ENCODE measurements at places on chromosomes 13 and 19.
A peak's percentile ranks its signal among the peaks of the same experiment; 100 is the strongest.

DNA sequence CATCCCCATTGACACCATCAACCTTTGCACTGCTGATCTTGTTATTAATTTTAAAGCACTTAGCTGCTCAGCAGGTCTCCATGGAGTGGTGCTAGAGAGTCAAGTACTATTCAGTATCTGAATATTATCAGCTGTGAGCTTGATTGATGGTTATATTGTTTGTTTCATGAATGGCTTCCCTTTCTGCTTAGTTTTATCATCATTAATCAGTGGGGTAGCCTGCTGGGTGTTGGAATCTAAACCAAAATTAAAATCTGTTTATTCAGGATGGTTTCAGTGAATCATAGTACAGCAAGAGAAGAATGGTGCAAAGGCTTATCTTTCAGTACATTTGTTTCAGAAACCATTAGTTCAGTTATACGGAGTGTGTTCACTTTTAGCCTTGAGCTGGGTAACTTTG, 42.5 kb upstream of the SCEL start:
- no peak for DNase-seq

DNA sequence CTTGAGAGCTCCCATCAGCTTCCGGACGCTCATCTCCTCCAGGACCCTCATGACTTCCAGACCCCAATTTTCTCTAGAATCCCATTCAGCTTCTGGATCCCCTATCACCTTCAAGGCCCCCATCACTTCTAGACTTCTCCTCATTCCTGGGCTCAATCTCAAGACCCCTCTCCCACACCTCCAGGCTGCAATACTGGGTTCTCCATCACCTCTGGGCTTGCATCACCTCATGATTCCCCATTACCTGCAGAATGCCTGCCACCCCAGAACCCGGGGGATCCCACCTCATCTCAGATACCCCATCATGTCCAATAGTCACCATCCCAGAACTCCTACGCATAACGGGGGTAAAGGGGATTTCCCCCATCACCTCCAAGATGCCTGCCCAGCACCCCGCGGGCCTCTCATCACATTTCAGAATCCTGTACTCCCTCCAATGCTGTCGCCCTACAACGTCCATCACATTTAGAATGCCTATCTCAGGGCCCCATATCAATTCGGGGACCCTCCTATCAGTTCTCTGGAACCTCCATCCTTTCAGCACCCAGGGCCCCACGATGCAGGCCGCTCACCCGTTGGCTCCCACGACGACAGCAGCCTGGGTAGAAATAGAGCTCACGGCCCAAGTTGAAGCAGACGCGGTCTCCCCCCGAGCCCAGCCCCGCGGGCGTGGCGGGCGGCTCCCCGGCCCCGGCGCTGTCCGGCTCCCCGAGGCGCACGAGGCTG, 738 bp downstream of the DMWD start:
- DNase-seq: no peak

GRCh38 chr13:23506807-23507291, 63.4 kb upstream of the TNFRSF19 start:
- DNase-seq: no peak

GRCh38 chr19:55172741-55173140, 6.3 kb upstream of the DNAAF3 start:
- DNase-seq: no peak

GRCh38 chr13:70125693-70126092, 17.4 kb upstream of the KLHL1 start:
- no peak for DNase-seq

DNA sequence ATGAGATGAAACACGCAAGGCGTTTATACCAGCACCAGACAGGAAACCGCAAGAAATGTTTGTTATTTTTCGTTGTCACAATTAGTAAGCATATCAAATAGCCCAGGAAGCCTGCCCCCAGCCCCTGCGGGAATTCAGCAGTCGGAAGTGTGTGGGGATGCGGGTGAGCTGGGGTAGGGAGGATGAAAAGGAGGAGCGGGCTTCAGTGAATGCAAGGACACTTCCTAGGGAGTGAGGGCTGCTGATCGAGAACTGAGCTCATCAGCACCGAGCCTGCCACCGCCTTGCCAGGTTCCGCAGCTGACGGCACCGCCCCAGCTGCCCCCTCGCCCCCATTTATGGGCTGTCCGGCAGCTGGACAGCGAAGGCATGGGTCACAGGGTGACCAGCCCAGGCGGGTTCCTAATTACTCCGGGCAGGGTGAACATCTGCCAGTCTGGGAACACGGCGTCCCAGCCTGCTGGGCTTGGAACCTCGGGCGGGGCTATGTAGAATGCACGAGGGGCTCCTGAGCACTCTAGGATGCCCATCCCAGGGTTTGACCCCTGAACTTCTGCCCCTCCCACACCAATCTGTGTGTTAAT, 1.6 kb upstream of the BEST2 start:
- peak; percentile 40 for DNase-seq

- DNase-seq: no peak
Measured at GRCh38 chr13:43133792-43134191, 110.4 kb downstream of the DNAJC15 start.

DNA sequence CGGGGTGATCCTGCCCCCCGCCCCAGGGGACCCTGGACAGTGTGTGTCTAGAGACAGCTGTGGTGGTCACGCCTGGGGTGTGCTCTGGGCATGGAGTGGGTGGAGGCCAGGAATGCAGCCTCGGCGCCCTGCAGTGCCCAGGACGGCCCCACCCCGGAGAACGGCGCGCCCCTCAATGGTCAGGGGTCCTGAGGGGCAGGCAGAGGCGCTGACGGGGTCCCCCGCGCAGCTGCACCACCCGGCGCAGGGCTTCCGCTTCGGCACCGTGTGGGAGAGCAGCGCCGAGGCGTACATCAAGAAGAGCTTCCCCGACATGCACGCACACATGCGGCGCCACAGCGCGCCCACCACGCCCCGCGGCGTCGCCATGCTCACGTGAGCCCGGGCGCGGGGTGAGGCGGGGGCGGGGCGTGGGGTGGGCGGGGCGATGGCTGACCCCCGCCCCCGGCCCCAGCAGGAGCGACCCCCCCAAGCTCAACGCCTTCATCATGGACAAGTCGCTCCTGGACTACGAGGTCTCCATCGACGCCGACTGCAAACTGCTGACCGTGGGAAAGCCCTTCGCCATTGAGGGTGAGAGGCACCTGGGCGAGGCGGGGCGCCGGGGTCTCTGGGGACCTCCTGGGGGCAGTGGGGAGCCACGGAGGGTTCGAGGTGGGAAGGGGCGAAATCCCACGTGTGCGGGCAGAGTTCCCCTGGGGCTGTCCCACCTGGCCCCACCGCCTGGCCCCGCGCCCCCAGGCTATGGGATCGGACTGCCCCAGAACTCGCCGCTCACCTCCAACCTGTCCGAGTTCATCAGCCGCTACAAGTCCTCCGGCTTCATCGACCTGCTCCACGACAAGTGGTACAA, 7.4 kb downstream of the GRIN3B start:
- DNase-seq: no peak

- no peak for DNase-seq
Measured at GRCh38 chr19:493391-494170, 2.7 kb upstream of the MADCAM1 start.

- DNase-seq: no peak
Measured at GRCh38 chr13:66803013-66803807, 426.9 kb downstream of the PCDH9 start.

DNA sequence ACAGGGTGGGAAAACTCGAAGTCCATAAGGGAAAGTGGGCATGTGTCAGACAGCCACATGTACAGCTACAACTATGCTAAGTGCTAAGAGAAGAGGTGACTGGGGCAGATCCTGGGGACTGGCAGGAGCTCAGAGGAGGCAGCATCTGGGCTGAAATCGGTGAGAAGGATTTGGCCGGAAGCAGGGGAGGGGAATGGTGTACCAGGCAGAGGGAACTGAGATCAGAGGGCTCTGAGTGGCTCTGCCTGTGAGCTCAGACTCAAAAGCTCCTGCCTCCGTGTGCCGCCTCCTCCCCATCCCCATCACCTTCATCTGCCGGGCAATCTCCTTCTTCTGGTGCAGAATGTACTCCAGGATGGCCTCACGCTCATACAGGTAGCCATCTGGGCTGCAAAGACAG, 21.8 kb downstream of the NOSIP start:
- no peak for DNase-seq

DNA sequence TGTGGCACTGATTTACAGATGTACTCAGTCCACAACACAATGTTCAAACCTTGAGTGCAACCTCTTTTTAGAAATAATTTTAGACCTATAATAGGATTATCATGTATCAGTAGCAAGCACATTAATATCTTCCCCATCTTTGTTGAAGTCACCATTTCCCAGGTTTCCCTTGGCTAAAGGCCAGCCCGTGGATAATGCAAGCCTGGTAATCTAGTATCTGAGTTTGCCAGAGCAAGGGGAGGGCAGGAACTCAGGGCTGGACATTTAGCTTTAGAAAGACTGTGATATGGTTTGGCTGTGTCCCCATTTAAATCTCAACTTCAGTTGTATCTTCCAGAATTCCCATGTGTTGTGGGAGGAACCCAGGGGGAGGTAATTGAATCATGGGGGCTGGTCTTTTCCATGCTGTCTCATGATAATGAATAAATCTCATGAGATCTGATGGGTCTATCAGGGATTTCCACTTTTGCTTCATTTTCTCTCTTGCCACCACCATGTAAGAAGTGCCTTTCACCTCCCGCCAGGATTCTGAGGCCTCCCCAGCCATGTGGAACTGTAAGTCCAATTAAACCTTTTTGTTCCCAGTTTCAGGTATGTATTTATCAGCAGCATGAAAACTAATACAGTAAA, 37.7 kb downstream of the SLC6A16 start:
- DNase-seq: no peak

GRCh38 chr19:44611812-44612295, 1.5 kb upstream of the IGSF23 start:
- no peak for DNase-seq

GRCh38 chr13:102993348-102993747, 72.9 kb downstream of the SLC10A2 start:
- DNase-seq: no peak

DNA sequence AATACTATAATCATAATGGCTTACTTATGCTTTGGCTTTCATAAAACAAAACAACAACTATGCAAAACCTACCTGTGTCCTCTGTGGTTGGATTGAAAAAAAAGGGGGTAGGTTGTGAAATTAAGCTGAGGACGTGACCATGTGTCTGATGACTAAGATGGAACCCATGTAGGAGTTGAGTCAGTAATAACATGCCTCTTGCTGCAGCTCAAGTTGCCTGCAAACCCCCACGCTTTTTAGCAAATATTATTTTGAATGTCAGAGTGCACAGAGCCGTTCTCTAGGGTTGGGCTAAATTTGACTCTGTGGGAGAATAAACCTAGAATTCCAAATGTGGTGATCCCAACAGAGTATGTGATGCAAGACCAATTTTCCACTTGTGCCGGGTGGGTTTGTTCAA, 209.3 kb downstream of the KCNRG start:
- no peak for DNase-seq

DNA sequence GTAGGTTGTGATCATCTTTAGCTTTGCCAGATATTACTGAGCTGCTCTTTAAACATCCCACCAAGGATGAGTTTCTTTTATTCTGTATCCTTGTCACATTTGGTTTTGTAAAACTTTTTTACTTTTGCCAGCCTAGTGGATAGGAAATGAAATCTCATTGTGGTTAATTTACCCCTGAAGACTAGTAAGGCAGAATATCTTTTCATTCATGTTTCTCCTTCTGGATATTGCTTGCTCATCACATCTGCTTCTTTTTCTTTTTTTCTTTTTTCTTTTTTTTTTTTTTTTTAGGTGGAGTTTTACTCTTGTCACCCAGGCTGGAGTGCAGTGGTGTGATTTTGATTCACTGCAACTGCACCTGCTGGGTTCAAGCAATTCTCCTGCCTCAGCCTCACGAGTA, 31.3 kb downstream of the SIPA1L3 start:
- no peak for DNase-seq

DNA sequence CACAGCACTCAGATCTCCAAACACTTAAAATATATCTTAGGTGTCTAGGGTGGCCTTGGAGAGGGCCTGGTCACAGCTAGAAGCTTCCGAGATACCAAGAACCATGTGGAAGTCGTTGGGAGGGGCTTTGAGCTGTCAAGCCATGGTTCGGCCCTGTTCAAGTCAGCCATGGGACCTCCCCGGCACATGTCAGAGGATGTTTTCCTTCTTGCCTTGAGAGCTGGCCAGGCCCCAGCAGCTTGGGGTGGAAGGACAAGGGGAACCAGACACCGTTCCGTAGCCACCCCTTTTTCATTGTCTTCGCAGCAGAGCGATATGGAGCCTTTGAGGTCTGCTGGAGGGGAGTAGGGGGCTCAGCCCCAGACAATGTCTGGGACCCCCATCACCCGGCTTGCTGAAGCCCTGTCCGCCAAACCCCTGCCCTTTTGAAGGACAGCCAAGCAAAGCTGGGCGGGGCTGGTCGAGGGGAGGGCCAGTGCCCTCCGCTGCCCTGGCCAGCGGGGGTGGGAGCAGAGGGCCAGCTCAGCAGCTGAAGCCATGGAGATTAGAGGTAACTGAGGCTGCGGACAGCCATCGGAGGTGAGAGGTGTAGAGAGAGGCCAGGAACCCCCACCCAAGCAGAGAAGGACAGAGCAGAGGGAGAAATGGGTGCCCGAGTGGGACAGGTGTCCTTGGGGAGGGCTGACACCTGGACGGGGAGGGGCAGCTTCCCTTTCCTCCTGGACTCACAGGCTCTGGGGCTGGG, 435 bp downstream of the KLK11 start:
- DNase-seq: no peak

- DNase-seq: no peak
Measured at GRCh38 chr13:39957868-39958677, 302.6 kb downstream of the COG6 start.

- no peak for DNase-seq
Measured at GRCh38 chr13:94322925-94323763, 156.3 kb downstream of the DCT start.

DNA sequence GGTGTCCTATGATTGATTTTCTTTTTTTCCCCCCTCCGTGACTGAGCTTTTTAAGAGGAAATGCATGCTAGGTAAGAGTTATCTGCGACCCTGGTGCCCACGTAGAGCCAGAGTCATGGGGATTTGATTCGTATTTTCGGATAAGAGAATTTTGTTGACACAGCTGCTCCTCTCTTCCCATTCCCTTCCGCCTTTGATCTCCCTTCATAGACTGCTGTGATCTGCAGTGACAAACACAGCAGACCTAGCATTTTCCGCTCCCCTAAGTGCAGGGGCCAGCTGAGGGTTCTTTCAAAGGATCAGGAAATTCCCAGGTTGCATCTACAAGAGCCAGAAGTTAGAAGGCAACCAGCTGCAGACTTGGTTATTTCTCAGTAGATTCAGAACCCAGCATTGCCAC, 70.5 kb downstream of the ZNF568 start:
- no peak for DNase-seq
